ENCODE measurements at places on chromosomes 7 and 10.
A peak's percentile ranks its signal among the peaks of the same experiment; 100 is the strongest.

- DNase-seq = no peak
Observed at GRCh38 chr7:133300088-133300487, 47.2 kb downstream of the EXOC4 start.

GRCh38 chr7:18434171-18434570 lies 61.4 kb upstream of the HDAC9 start:
- no peak for DNase-seq

- peak; percentile 80 for DNase-seq
Observed at GRCh38 chr7:106772655-106773108, 92.4 kb upstream of the PIK3CG start.

- DNase-seq = peak; percentile 76
Observed at GRCh38 chr7:139246905-139247304, 15.9 kb downstream of the UBN2 start.

- no peak for DNase-seq
Observed at GRCh38 chr10:59018977-59019376, 157.5 kb upstream of the PHYHIPL start.

DNA sequence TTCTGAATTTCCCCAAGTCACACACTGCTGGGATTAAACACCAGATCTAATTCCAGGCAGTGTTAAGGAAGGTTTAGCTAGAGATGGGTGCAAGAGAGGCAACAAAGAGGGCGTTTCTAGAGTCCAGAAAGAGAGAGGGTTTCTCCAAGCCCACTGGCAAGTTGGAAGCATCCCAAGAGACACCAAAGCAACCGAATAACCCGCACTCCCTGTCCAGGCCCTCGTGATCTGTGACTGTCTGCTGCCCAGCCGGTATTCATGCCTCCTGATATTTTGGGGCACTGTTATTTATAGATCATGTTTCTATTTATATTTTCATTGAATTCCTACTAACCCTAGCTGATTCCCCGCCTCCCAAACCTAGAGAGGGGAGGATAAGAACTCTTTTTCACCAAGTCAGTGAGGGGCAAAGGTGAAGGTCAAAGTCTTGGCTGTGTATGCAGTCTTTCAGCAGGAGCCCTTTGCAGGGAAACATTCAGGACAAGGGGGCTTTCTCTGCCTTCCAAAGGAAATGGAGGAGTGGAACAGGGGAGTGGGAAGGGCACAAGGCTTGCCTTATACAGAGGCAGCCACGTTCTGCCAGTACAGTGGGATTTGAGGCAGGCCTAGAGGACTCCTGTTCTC lies 103.6 kb downstream of the SH3PXD2A start:
- DNase-seq = no peak

GRCh38 chr10:48469516-48470020 lies 135.3 kb downstream of the ARHGAP22 start:
- peak; percentile 32 for DNase-seq

- DNase-seq = no peak
Observed at GRCh38 chr7:15782656-15783055, 96.2 kb upstream of the MEOX2 start.

- no peak for DNase-seq
Observed at GRCh38 chr10:84406561-84406960, 78.2 kb downstream of the CCSER2 start.

- DNase-seq = no peak
Observed at GRCh38 chr10:62480196-62480595, 106.0 kb downstream of the ZNF365 start.

DNA sequence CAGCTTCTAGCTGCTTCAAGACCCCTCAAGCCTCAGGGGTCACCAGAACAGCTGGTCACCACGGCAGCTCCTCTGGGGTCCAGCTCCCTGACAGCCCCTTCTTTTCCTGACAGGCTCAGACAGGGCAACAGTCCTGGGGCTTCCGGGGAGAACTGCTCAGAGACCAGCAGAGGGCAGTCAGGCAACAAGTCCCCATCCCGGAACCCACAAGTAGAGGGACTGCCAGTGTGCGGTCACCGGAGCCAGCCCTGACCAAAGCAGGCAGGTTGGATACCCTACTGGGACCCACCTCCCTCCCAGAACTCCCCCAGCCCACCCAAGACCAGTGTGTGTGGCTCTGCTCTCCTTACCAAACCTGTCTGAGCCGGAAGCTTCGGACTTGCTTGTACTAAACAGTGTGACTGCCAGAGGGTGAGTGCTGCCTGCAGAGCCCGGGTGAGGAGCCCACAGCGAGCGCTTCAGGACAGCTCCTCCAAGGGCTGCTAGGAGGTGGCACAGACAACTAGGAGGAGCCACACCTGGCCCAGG lies 40.3 kb downstream of the YKT6 start:
- DNase-seq = peak; percentile 86
